ENCODE measurements at places on chromosomes 7 and 10.

DNA sequence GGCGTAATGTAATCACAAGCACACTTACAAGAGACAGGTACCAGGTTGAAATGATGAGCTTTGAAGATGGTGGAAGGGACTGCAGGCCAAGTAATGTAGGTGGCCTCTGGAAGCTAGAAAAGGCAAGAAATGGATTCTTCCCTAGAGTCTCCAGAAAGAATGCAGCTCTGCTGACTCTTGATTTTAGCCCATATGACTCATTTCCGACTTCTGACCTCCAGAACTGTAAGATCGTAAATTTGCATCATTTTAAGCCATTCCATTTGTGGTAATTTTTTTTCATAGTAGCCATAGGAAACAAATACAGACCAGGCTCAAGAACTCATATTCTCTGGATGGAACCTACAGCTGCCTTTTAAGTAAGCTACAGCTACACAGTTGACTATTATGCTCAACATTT lies 315.5 kb downstream of the MAGI2 start:
- DNase-seq = no peak

- no peak for DNase-seq
These were observed 10.3 kb downstream of the GRIFIN start for GRCh38 chr7:2465928-2466327.

DNA sequence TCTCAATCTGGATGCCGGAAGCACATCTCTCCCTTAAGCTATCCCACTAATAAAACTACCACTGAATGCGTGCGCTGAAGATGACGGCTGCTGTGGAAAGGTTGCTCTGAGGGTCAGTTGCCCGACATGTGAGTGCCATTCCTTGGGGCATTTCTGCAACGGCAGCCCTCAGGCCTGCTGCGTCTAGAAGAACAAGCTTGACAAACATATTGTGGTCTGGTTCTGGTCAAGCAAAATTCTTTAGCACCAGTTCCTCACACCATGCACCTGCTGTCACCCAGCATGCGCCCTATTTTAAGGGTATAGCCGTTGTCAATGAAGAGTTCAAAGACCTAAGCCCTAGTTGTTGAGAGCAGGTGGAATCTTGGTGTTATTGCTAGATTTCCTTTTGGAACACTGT lies 184.2 kb downstream of the SRPK2 start:
- no peak for DNase-seq

GRCh38 chr7:108049962-108050361 lies 47.0 kb upstream of the LAMB1 start:
- DNase-seq = no peak

DNA sequence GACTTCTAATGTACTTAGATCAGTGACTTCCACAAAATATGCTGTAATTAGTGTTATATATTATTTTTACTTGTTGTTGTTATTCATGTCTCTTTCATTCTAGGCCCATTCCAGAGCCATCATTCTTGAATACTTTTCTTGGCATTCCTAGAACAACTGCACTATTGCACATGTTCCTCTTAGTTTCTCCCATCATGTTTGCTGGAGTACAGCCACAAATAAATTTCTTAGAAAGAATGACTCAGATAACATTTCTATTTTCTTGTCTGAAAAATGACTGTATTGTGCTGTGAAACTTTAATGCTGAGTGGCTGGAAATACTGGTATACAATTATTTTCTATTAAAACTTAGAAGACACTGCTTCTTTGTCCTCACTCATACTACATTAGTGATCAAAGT lies 651.0 kb upstream of the STEAP1 start:
- DNase-seq = no peak

- no peak for DNase-seq
These were observed 287.2 kb upstream of the MKLN1 start for GRCh38 chr7:131040467-131040932.

GRCh38 chr10:51348622-51349021 lies 274.3 kb downstream of the PRKG1 start:
- no peak for DNase-seq

- DNase-seq = no peak
These were observed 113.4 kb upstream of the NPSR1 start for GRCh38 chr7:34544621-34545020.

- peak; percentile 19 for DNase-seq
These were observed 269.6 kb downstream of the ELFN1 start for GRCh38 chr7:1939434-1940401.

DNA sequence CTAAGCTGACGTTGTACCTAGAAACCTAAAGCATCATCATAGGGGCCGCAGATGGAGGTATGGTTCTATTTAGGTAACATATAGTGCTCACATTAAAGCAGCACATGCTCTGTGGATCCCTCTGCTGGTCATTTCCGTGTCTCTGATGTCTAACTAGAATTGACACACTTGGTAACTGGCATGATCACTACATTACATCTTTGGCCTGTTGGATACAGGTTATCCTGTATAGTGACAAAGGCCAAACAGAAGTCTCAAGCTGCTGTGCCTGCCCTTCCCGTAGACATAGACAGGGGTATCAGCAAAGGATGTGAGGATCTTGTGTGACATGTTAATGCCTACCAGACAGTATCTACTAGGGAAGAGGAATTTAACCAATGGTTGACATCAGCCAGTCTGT lies 51.2 kb downstream of the KIF5B start:
- DNase-seq = no peak

DNA sequence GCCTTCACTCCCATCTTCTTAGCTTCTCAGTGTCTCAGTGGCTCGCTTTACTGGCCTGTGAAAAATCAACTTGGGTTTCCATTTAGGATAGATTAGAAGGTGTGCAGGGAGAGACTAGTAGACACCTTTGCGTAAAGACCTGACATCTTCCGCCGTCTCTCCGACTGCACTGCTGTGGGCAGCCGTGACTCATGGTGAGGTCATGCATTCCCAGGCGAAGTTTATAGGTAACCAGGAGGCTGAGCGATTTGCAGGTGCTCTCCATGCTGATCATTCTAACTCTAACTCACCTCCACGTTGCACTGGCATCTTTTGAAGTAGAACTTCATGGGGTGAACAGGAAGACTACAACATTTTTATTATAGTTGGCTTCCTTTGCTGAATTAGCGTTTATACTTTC lies 68.0 kb upstream of the ZNF438 start:
- DNase-seq = no peak

DNA sequence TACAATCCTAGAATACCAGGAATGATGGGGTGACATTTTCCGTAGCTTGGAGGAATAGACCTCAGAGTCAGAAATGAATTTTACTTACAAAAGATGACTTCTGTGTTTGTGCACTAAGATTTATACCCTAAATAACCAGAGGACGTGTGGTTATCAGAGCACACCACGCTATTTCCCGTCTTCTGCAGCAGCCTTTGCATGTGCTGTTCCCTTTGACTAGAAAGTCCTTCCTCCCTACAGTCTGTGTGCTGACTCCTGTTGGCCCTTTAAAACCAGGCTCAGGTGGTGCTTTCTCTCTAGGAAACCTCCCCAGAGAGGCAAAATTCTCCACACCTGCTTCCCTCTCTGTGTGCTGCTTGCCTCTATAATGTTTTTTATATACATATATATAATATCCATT lies 73.3 kb upstream of the SMNDC1 start:
- no peak for DNase-seq

DNA sequence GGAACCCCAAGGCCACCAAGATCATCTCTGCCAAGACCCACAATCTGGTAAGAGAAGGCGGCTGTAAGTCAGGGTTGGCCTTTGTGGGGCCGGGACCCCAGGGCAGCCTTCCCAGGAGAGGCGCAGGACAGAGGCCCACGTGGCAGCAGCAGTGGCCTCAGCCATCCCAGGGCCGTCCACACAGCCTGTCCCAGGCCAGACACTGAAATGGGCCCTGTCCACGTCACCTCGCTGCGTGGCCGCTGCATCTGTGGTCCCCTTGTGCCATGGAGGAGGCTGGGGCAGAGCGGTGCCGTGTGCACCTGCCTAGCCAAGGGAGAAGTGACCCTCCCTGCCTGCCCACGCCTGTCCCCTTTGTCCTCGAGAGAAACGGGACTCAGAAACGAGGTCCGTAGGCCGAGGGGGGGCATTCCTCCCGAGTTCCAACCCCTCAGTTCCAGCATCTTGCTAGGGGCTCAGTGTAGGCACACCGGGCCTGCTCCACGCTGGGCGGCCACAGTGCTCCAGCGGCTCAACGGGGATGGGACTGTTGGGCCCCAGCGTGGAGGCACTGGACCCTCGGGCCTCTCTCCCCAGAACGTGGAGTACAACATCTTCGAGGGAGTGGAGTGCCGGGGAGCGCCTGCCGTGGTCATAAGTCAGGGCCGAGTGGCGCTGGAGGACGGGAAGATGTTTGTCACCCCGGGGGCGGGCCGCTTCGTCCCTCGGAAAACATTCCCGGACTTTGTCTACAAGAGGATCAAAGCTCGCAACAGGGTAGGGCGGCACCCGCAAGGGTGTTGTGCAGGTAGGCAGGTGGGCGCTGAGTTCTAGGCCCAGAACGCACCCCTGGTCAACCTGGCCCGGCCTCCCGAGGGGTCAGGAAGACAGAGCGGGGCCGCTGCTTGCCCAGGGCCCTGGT lies 15.6 kb downstream of the DPYSL4 start:
- DNase-seq = no peak
